Smooth muscle cell of the coronary artery (primary cell): ENCODE measurements at places on chromosomes 6 and 20. TPM values are rescaled to one million over a fixed set of nuclear protein-coding genes. Genes with fewer than 3 reads are reported as not detected.

ADIG gene
- not detected in 2 replicates for total RNA-seq

ACTL10 gene
- 1.5 and 2.8 TPM in 2 replicates for total RNA-seq

BANF2 gene
- total RNA-seq: not detected in 2 replicates

VGLL2 gene
- not detected in 2 replicates for total RNA-seq

PRRT1 gene
- 0.08 and 0.12 TPM in 2 replicates for total RNA-seq

F13A1 gene
- total RNA-seq: 0.15 TPM in 1 of 2 replicates, not detected in the other

TFAP2D gene
- 0.98 TPM in 1 of 2 replicates, not detected in the other for total RNA-seq

LPA gene
- total RNA-seq: not detected in 2 replicates
